Panc1 (cell line): ENCODE measurements at places on chromosomes 7 and 10. TPM values are rescaled to one million over a fixed set of nuclear protein-coding genes. Genes with fewer than 3 reads are reported as not detected.

The TMEM213 gene
- total RNA-seq = not detected

GRCh38 chr7:46649876-46650275 is 728.8 kb upstream of the IGFBP3 start:
- no peak for DNase-seq

GRCh38 chr7:79034730-79035129 is 418.7 kb downstream of the MAGI2 start:
- no peak for DNase-seq

- no peak for DNase-seq
Measured at GRCh38 chr7:17062151-17063044, 180.6 kb upstream of the AGR3 start.

GRCh38 chr10:117503244-117504205 is 39.0 kb upstream of the EMX2 start:
- DNase-seq = no peak

DNA sequence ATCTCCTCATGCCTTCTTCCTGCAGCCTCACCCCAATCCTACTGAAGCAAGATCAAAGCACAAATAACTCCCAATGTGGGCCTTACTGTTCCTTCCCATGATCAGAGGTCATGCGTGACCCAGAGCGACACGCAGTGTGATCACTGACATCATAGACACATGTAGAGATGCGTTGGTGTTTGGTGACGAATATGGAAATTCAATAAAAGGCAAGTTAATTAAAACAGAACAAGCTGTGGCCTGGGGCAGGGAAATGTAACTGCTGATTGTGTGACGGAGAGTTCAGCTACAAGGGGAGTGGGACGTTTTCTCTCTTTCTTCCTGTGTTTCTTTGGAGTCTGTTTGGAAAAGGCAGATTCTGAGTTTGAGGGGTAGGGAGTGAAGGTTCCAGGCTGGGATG is 34.8 kb upstream of the CARD11 start:
- DNase-seq = no peak

DNA sequence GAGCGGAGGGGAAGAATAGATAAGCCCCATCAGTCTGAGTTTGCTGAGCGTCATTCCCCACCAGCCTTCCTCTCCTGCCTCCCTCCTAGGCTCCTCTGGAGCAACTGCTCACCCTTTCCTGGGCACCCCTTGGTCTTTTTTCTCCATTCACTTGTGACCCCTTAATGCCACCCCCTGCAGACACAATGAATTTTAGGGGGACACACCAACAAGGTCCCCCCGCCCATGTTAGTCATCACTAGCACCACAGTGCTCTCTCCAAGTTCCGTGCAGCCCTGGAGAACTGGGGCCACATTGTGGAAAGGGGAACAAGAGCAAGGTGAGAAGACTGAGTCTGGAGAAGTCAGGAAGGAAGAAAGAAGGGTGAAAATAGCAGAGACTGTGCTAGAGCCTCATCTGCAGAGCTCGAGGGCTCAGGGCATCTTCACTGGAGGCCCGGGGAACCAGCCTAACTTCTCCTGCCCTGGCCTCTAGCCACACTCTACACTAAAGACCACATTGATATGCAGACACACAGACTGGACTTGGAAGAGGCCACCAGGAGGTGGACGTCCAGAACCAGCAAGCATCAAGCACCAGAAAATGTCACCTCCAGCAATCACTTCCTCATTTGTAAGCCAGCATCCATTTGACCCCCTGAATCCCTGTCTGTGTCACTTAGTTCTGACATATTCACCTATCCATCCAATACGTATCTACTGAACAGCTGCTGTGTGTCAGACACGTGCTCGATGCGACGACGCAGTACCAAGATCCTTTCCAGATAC is 17.5 kb downstream of the RGR start:
- DNase-seq = no peak

GRCh38 chr10:126097558-126098225 is 201.3 kb downstream of the FANK1 start:
- no peak for DNase-seq

- DNase-seq = no peak
Measured at GRCh38 chr7:22909917-22910316, 87.3 kb upstream of the TOMM7 start.

- DNase-seq = no peak
Measured at GRCh38 chr7:80087051-80087770, 47.4 kb upstream of the GNAI1 start.

- DNase-seq = no peak
Measured at GRCh38 chr7:92723943-92724342, 112.4 kb downstream of the CDK6 start.

GRCh38 chr7:110090110-110090820 is 1000.7 kb upstream of the LRRN3 start:
- DNase-seq = peak; percentile 17

DNA sequence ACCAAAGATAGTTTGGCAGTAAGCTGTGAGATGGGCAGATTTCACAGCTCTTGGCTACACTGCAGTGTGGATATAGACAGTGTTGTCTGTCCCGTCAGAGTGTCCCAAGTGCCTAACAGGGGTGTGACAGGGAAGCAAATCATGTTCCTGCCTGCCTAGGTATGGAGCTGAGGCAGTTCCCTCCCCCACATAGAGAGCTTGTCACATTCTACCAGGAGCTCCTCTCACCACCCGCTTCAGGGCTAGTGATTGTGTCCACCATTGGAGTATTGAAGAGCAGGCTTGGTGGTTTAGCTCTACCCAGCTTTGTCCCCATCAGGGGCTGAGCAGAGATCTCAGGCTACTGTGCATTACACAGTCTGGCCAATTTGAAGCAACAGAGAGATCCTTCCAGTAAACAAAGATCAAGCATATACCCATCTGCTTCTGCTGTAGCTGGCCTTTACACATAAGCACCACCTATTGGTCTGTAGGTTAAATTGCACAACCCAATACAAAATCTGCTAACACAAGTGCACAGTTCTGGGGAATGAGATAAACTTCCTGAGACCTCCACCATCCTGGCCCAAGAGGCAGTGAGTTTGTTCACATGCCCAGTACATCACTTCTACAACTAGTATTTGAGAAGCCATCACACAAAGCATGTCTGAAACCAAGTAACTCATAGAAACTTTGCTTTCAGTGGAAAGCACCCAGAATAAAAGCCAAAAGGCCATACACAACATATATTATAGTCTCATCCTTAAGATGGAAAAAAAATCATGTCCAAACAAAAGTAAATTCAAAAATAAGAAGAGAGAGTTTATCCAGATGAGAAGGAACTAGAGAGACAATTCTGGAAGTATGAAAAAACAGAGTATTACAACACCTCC is 67.3 kb downstream of the GLCCI1 start:
- DNase-seq = peak; percentile 12

- DNase-seq = no peak
Measured at GRCh38 chr7:27119412-27119911, 11.1 kb downstream of the HOXA4 start.

The IFIT1B gene
- total RNA-seq = not detected

DNA sequence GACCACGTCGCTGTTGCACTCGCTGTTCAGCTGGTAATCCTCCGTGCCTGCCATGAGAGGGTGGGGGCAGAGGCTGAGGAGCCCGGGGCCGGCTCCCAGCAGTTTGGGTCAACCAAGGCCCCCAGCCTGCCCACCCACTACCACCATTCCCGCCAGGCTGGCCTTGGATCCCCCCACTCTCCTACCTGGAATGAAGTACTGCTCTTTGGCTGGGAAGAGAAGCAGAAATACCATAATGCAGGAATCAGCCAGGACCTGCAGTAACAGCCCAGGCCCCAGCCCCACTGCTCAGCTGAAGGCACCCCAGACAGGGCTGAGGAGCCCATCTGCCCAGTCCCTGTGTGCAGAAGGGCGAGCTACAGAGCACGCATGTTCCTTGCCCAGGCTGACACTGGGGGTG is 138.0 kb downstream of the SLIT1 start:
- no peak for DNase-seq

The HMX2 gene
- 2.7 TPM for total RNA-seq

The SORBS1 gene
- total RNA-seq = 29.4 TPM

DNA sequence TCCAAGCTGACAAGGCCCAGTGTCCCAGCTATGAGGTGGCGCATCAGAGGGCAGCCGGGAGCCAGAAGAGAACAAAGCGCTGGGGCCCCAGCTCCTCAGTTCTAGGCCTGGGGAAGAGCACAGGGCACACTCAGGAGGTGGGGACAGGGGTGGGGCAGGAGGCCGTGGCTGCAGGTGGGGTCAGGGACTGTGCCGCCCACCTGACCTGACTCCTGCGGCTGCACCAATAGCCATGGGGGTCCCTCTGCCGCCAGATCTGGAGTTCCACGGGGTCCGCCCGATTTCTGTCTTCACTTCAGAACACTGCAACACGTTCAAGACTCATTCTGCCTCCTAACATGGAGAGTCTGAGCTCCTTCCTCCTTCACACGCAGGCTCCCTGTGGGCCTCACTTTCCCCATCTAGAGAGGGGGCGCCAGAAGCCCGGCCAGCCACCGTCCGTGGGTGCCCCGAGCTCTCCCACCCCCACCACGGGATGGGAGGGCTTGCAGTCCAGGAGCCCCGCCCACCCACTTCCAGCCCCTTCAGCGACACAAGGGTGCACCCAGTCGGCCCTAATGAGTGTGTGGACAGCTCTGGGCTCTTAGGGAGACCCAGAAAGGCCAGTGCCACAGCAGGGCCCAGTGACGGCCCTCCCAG is 278.3 kb downstream of the MAD1L1 start:
- DNase-seq = no peak

DNA sequence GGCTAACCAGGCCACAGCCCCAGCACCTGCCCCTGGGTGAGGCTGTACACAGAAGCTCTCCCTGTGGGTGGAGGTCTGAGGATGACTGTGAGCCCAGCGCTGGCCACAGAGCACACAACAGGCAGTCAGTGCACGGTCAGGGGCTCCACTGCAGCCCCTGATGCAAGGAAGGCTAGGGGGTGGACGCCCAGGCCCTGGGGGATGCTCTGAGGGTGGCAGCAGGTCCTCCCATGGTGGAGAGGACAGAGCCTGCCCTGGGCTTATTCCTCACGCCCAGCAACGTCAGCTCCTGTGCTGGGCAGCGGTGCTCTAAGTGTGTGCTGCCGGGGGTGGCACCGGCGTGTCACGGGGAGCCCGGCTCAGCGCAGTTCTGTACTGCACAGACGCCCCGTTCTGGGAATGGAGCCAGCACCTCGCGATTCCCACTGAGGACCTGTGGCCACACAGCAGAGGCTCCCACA is 223.2 kb downstream of the MAD1L1 start:
- no peak for DNase-seq

DNA sequence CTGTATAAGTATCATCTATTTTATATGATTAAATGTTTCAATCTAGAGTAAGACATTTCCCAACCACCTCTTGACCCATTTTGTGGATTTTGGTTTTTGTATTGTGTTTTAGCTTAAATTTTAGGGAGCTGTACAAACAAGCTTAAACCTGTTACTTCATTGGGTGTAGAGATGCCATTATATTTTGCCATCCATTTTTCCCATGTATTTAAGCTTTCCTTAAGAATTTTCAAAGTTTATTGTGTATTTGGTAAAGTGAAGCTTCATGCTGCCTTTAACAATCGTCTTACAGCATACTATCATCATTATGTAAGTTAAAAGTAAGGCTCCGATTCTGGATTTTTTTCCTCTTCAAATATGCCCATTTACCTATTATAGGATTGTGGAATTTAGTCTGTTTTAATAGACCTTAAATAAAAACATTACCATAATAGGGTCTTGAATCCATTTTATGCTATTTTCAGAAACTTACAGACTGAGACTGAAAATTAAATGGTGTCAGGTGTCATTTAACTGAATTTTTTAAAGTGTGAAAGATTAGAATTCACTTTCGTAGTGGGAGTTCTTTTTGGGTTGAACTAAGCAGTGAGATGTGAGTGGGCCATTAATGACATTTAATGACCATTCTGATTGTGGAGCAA is 2.2 kb downstream of the KMT2E start:
- no peak for DNase-seq

DNA sequence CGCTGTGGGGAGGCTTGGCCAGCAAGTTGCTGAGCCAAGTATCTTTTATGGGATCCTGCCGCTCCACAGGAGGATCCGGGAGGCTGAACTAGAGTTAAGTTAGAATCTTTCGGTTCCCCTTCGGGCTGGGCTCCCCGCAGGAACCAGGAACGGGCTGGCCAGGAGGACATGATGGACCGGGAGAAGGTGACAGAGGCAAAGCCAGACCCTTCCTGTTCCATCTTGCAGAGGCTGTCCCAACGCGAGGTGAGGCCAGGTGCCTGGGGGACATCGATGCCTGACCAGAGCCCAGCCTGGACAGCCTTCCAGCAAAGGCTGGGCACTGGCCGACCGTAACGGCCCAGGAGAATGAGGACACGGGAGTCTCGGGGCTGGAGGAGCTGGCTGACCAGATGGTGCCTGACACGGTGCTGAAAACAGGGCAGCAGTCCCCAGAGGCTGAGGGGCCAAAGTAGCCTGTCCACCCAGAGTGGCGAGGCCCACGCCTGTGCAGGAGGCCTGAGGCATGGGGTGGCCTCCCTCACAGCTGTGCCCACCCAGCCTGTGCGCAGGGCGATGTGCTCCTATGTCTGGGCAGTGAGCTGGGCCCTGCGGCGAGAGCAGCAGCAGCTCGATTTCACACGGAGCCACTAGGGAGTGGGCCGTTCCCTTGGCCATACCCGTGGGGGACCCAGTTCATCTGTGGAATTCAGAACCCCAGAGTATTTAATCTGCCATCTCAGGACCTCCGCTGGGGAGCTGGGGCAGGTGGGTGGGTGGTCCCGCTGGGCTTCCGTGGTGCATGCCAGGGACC is 1.8 kb upstream of the PAOX start:
- DNase-seq = no peak

- DNase-seq = no peak
Measured at GRCh38 chr10:128884496-128885072, 582.5 kb upstream of the MGMT start.

GRCh38 chr7:87152897-87153641 is 816 bp downstream of the DMTF1 start:
- DNase-seq = no peak

DNA sequence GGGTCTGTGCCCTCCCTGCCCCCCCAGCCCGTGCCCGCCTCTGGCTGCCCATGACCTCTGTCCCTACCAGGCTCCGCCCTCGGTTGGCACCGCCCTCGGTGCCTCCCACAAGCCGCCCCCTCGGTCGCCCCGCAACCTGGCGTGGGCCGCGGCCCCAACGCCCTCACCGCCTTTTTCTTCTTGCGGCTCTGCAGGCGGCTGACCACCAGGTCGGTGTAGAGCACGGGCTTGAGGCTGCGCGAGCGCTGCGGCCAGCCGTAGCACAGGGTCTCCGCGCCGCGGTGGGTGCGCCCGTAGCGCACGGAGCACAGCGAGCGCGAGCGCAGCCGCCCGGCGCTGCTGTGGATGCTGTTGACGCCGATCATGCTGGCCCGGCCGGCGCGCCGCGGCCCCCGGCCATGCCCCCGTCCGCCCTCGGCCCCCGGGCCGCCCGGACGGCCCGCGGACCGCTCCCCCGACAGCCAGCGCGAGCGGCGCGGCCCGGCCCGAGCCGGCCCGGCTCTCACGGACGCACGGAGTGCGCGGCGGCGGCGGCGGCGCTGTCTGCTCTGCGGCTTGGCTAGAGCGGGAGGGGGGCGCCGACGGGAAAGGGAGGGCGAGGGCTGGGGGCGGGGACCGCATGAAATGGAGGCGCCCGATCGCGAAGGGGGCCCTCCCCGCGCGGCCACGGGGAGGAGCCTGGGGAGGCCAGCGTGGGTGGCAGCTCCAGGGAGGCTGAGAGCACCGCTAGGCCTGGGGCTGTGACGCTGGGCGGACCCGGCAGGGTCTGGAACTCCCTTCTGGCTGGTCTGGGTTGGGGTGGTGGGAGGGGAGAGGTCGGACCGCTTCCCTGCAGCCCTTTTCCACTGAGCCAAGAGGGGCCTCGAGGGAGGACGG is 9.6 kb downstream of the PSD start:
- DNase-seq = no peak

The SH2D4B gene
- 0.10 TPM for total RNA-seq
